NCI-H1048 (cell line): ENCODE measurements at places on chromosomes 16 and 17.

DNA sequence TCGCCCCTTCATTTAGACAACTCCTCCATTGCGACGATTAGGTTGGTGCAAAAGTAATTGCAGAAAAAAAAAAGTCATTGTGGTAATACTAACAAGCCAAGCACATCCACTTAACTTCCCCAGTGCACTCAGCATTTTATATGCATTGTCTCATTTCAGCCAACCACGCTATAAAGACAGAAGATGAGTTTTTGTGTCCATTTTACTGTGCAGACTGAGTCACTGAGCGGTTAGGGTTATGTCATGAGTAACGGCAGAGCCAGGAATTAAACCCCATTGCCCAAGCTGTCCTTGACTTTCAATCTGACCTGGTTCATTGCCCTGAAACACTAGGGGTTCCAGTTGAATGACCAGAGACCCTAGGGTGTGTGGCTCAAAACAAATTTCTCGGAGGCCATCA lies 218.7 kb downstream of the XYLT1 start:
- DNase-seq = no peak

- no peak for DNase-seq
These were observed 15.4 kb downstream of the RBFOX3 start for GRCh38 chr17:79595471-79595870.

- no peak for DNase-seq
These were observed 62.4 kb downstream of the VAT1L start for GRCh38 chr16:77850636-77851333.

GRCh38 chr17:82121660-82122629 lies 23.9 kb upstream of the FASN start:
- DNase-seq = no peak

GRCh38 chr16:49987381-49987780 lies 37.6 kb upstream of the CNEP1R1 start:
- DNase-seq = no peak

- DNase-seq = no peak
These were observed 118.1 kb downstream of the STXBP4 start for GRCh38 chr17:55086635-55087058.

GRCh38 chr17:73465130-73465952 lies 153.5 kb upstream of the CDC42EP4 start:
- DNase-seq = no peak

DNA sequence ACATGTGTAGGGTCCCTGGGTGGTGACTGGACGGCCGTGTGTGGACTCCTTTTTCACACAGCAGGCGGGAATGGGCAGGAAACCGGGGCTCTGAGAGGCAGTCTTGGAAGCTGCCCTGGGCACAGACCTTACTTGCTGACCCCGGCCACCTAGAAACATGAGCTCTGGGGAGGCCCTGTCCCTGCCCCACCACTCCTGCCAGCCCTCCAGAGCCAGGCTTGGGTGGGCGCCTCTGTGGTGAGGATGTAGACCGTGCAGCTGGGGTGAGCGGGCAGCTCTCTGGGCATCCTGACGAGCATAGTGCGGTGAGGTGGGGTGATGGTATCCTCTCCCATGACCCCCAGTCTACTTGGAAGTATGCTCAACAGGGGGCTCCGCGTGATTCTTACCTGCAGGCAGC lies 121.3 kb downstream of the RAB11FIP4 start:
- DNase-seq = no peak

GRCh38 chr16:27191352-27191924 lies 11.9 kb upstream of the KDM8 start:
- no peak for DNase-seq

DNA sequence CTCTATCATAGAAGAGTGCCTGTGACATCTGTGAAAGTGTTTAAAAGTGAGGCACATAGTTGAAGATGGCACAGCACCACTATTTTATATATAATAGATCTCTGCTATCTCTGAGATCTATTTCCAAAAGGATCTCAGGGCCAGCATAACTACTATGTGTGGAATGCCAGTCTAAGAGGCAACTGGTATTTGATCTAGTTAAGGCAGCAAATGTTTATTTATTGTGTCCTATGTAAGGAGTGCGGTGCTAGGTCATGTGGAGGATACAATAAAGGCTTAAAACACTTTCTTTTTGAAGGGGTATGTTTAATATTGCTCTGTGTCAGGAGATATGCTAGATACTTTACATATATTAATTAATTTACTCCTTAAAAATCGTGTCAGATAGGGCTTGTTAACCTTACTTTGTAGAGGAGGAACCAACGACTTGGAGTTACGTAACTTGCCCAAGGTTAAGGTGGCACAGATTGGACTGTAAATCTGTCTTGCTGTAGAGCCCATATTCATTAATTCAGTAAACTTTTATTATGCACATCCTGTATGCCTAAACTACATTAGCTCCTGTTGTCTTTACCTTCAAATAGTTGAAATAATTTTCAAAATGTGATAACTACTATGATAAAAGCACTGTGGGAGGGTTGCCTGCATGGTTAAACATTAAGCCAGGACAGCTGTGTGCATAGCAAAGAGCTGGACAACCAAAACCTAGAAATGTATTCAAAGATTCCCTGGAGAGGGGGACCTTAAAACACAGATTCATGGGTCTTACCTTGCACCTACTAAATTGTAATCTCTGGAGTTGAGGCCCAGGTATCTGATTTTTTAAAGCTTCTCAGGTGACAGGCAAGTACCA lies 83.3 kb downstream of the NLK start:
- DNase-seq = no peak

DNA sequence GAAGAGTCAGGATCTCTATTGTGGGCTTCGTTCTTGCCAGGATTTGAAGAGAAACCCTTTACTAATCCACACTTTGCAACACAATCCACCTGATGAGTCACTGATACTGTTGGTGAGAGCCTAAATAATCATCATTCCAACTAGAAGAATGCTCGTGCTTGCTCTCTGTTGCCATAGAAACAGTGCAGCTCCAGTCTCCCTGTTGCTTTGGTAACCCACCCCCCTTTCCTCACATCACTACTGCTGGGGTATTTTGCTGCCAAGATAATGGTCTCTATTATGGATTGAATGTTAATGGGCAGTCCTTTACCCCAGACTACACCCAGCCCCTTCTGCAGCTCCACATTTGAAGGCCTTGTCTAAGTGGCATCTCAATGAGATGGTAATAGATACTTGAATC lies 190.4 kb downstream of the ABCC12 start:
- DNase-seq = no peak

DNA sequence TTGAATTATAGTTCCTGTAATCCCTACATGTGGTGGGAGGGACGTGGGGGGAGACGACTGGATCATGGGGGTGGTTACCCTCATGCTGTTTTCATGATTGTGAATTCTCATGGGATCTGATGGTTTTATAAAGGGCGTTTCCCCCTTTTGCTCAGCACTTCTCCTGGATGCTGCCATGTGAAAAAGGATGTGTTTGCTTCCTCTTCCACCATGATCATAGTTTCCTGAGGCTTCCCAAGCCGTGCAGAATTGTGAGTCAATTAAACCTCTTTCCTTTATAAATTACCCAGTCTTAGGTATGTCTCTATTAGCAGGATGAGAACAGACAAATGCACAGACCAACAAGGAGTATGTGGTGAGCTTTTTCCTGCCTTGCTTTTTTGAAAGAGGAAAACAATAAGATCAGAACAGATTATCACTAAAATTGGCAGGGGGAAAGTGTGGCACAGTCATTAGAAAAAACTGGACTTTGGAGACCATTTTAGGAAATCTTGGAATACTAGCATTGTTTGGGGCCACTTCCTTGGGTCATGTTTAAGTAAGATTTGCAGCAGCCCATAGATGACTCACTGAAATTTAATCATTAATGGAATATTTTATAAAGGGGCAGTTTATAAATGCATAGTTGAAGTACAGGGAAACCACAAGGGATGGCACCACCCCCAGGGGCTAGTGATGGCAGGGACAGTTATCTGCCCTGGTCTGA lies 352.8 kb downstream of the CDH13 start:
- DNase-seq = no peak

DNA sequence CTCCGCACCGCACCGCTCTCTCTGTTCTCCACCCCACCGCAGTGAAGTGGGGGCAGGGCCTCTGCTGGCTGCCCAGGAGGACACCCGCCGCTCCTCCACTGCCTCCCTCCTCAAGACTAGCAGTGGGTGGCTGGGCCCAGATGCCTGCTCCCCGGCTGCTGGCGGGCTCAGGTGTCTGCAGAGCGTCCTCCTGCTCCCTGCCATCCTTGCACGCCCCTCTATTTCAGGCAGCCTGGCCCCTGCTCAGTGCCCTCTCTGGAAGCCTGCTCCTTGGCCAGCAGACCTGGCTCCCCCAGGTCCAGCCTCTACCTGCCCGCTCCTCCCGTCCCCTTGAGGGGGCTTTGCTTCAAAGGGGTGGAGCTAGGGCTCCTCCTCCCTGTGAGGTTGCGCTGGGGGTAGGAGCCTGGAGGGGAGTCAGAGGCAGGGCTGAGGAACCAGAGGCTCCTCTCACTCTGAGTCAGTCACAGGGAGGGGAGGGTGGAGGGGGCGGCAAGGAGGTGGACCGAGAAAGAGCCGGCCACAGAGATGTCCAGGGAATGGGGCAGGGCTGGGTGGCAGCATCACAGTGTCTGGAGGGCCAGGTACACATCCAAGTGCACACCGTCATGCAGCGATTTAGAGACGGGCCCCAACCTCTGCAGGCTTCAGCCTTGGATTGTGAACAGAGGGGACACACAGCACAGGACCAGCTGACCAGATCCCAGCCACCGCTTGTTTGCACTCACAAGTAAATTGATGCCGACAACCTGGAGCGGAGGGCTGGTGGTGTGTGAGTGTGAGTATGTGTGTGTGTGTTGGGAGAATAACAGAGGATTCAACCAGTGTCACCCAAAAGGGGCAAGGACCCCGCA lies 9.8 kb upstream of the TMEM92 start:
- no peak for DNase-seq

DNA sequence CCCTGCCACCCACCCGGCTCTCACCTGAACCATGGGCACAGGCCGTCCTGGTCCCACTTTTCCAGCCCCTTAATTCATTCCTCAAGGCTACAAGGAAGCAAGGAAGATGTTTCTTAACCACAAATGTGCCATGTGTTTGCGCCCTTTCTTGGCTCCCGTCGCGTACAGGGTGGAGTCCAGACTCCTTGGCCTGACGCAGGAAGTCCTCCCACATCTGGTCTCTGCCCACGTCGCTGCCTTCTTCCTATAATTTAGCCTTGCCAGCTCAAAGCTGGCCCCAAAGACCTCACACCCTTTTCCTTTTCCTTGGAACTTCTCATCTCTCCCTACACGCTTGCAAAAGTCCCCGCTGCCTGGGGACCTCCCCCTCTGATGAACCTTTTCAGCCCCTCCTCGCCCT lies 38.8 kb upstream of the BHLHA9 start:
- no peak for DNase-seq

DNA sequence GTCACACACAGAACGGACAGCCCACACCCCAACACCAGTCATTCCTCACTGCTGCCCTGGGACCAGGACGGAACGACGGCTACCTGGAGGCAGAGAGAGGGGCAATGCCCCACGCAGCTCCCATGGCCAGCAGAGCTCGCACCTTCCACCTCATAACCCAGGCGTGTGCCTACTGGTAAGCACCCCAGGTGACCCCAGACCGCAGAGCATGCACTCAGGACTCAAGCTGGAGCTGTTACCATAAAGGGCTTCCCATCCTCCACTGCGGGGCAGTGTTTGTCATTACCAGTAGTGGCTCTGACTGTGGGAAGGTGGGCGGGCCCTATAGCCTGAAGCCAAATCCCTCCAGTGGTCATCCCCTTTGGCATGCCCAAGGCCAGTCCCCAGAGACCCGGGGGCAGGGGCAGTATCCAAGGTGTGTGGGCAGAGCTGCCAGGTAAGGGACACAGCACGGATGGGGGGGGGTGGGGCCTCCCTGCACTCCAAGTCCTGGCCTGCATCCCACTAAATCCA lies 4.7 kb upstream of the BCAR1 start:
- no peak for DNase-seq

DNA sequence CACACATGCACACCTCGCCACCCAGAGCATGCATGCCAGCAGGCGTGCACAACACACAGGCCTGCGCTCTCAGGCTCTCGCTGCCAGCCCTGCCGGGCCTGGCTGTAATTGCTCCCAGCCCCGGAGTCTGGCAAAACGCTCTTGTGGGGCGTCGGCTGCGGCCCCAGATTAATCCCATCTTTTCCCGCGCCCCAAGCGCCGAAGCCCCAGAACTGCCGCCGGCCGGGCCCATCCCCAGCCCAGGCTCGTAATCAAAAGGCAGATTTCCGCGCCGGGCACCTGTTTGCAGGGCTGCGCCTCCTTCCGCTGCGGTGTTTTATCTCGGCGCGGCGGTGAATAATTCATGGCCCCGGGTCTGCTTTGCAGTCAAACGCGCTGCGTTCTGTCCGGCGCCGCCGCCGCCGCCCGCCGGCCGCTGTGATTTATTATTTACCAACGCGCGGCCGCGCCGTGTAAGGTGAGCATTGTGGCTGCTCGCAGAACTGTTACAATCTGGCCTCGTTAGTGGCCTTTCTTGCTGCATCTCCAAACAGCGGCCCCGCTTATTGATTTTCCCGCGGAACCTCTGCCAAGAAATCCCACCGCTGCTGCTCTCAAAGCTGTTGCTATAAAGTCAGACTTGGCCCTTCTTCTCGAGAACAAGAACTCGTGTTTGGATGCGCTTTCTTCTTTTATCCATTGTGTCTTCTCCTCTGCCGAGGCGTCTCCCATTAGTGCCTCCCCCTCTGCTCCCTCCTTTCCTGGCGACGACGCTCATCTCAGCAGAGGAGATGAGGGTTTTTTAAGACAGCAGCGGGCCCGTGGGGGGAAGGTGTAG lies 126.1 kb downstream of the IRX5 start:
- DNase-seq = no peak

DNA sequence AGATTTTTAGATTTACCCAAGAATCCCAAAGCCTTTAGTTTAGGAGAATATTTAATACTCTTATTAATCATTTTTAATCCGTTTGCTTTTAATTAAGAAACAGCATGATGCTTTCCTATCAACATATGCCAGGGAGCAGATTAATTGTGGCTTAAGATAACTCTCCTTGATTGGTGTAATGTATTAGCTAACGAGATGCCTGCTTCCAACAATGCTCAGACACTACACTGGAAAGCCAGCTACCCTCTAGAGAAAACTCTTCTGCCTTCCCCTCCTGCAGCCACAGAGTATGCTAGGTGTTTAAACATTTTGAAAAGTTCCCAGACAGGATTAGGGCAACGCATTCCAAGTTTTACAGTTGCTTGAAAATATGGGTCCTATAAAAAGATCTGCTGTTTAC lies 142.2 kb downstream of the AATF start:
- DNase-seq = no peak

- no peak for DNase-seq
These were observed 1.8 kb downstream of the HOXB7 start for GRCh38 chr17:48609033-48609432.

DNA sequence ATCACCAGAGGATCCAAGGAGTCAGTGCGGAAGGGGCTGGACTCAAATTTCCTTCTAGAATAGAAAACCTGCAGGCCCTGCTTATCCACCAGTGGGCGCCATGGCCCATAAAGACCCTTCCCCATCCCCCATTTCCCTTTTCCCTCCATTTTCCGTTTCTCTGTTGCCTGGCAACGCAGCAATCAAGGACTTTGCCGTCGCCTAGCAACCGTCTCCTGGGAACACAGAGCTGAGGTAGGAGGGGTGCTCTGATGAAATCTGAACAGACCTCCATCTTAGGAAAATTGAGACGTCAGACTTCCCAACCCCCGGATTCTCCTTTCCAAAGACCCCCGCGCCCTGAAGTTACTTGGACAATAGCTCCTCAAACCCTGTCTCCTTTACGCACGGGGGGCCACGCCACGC lies 5.7 kb downstream of the DLG4 start:
- DNase-seq = peak; percentile 76
